ENCODE measurements at places on chromosomes 1 and 21. TPM values are rescaled to one million over a fixed set of nuclear protein-coding genes. Genes with fewer than 3 reads are reported as not detected.

The CD5L gene
- not detected for total RNA-seq

The CATSPERE gene
- 1.2 TPM for total RNA-seq

The CHI3L1 gene
- total RNA-seq = not detected

The LYPD8 gene
- total RNA-seq = 1.4 TPM

DNA sequence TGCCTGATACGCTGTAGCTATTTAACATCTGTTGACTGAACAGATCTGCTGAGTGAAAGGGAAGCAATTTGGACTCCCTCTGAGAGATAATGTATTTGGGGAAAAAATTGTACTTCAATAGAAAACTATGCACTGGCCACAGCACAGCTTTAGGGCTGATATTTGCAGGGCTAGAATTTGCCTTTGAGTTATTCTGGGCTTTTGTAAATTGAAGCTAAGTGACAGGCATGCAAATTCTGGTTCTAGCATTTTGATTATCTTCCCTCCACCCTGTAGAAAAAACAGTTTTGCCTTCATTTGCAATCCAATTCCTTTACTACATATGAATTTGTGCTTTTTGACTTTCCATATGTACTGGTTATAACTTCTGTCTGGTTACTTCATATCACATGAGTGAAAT lies 7.9 kb downstream of the KYAT3 start:
- no peak for DNase-seq

DNA sequence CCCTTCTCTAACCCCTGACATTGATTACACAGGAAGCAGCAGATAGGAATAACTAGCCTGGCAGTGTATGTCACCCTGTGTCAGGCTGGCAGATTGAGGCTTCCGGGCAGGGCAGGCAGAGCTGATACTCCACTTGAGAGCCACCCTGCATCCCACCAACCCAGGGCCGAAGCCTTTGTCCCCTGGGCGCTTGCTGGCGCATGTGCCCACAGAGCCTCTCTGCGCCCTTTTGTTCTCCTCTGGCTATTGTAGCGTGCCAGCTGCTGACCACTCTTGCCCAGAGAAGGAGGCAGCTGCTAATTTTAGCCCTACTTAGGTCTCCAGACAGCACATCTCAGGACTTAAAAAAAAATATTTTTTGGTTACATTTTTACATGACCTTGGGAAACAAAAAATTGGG lies 304.9 kb downstream of the HHAT start:
- no peak for DNase-seq

GRCh38 chr1:173052681-173053196 lies 2.0 kb upstream of the TNFSF18 start:
- peak; percentile 83 for DNase-seq

GRCh38 chr1:2429780-2430591 lies 17.6 kb upstream of the PEX10 start:
- DNase-seq = no peak

GRCh38 chr1:24748191-24749121 lies 3.2 kb downstream of the CLIC4 start:
- DNase-seq = no peak

- no peak for DNase-seq
Measured at GRCh38 chr21:42659416-42660117, 6.1 kb downstream of the PDE9A start.

Data from PC-9 (cell line).